ENCODE measurements at places on chromosomes 4 and X.

DNA sequence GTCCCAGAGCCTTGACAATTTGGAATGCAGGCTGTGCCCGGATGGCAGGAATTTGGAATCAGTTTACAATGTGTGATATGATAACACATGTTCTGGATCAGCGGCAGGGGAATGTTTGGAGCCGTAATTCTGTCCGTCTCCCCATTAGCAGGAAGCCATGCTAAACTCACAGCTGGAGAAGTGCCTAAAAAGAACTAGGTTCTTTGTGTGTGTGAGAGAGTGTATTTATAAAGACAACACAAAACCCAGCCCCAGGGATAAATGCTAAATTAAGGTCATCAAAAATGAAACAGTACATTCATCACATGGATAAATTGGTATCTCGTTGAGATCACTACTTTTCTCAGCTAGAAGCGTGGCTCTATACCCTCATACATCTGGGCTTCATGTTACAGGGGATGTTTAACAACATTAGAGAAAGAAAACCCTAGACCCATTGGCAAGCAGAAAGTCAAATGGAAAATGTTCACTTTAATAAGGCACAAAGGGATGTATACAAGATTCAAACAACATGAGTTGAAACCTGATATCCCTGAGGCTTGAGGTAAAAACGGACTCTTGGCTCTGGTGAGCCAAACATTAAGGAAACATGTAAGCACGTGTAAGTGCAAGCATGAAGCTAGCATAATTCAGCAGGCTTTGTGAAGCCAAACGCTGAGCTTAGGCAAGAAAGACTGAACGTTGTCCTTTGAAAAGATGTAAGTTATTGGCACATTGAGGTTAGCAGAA is 18.0 kb upstream of the TMEM131L start:
- peak; percentile 56 for DNase-seq

- no peak for DNase-seq
These were observed 5.9 kb downstream of the BCOR start for GRCh38 chrX:40091691-40092421.

GRCh38 chrX:118526149-118526548 is 30.5 kb downstream of the DOCK11 start:
- DNase-seq, result no peak

DNA sequence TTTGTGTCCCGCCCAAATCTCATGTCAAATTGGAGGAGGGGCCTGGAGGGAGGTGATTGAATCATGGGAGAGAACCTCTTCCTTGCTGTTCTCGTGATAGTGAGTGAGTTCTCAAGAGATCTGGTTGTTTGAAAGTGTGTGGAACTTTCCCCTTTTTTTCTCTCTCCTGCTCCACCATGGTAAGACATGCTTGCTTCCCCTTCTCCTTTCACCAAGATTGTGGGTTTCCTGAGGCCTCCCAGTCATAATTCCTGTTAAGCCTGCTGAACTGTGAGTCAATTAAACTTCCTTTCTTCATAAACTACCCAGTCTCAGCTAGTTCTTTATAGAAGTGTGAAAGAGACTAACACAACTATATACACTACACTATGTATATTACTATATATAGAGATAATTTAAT is 697.8 kb upstream of the HS3ST1 start:
- DNase-seq, result no peak
